ENCODE measurements at places on chromosomes 12 and 14.

DNA sequence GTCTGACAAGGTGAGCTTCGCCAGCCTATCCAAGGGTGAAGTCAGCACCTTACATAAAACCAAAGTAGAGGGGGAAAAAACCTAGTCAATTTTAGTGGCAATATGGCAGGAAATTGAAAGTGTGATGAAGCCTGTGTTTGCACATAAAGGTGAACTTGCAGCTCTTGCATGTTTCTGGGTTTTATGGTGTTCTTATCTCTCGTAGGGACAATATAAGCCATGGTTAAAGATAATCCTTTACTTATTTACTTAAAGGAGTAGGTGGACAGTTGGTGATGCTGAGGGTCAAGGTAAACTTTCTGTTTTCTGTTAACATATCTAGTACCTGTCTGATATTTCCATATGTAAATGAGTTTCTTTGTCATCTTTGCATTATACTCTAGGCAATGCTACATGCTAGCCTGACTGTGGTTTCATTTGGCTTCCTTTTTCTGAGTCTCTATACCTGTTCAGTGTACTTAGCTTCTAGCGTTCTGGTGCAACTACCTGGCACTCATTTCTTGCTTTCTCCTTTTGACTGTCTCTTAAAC lies 32.8 kb downstream of the CCDC91 start:
- DNase-seq = no peak

- no peak for DNase-seq
These were observed 430.3 kb upstream of the PDE3A start for GRCh38 chr12:19938031-19938430.

DNA sequence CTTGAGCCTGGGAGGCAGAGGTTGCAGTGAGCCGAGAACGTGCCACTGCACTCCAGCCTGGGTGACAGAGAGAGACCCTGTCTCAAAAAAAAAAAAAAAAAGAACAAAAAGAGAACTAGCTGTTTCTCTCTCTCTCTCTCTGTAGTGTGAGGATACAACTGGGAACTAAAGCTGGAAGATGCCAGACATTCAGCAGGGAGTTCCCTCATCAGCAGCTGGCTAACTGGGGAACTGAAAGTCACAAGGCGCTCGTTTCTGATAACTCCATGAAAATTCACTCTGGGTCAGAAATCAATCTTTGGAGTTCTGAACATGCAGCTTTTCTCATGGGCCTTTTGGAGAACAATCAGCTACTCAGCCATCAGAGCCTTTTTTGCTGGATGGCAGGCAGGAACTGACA lies 43.5 kb upstream of the MAP1LC3B2 start:
- DNase-seq = no peak

DNA sequence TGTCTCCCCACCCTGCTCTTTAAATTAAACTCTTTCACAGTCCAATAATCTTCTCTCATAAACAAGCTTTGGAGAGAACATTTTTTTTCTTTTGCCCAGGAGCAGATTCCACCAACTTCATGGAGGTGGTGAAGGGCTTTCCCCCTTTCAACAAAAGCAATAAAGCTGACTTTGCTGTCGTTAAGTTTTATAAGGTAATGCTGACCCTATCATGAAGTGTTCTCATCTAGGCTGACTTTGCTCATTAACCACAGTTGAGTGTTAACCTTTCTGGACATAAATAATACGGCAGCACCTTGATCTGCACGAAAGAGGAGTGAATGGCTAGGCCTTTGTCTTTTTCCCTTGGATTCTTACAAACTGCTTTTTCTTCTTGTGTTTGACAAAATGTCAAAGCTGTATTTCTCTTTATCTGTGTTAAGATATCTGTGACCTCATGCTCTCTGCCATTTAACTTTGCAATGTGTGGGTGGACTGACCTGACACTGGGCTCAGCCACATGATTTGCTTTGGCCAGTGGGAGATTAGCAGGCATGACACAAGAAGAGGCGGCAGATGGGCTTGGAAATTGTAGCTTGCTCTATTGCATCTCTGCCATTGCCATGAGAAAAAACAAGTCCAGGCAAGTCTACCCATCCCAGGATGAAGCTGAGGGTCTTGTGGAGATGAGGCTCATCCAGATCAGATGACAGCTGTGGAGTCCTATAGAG lies 470.9 kb upstream of the CCDC196 start:
- DNase-seq = no peak

- no peak for DNase-seq
These were observed 120.2 kb upstream of the RAP1B start for GRCh38 chr12:68490476-68490875.

GRCh38 chr12:49693931-49694444 lies 13.2 kb downstream of the FMNL3 start:
- DNase-seq = no peak

DNA sequence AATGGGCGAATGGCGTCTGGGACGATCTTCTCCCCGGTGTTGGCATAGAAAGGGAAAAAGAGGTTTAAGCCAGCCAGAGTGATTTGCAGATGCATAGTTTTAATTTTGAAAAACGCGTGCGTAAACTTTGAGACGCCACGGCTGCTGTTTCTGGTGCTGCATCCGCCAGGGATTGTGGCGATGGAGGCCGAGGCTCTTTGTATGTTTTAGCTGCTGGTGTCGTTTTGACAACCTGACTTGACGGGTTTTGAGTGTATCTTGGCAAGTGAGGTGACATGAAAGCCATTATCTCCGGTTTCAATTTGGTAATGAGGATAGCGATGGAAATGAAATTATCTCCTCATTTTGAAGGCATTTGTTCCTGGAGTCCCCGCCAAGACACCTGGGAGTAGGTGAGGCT lies 1.6 kb downstream of the PTGDR start:
- no peak for DNase-seq

DNA sequence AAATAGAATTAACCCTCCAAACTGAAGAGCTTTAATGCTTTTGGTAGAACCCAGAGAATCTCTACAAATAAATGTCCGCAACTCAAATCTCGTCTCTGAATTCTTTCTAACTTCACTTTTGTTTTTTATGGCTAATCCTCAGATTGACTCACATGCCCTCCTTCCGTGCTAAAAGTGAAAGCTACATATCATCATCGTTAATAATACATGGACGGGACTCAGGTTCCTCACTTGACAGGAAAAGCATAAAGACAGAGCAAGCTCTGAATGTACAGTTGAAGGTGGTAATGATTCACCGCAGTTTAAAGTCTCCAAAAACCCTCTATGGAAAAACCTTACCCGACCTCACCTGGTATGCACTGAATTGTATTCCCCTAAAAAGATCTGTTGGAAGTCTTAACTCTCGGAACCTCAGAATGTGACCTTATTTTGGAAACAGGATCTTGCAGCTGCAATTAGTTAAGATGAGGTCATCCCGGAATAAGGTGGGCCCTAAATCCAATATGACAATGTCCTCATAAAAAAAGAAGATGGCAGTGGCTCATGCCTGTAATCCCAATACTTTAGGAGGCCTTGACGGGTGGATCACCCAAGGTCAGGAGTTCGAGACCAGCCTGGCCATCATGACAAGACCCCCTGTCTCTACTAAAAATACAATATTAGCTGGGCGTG lies 147.4 kb upstream of the FOXN3 start:
- no peak for DNase-seq

GRCh38 chr14:100165376-100165775 lies 5.9 kb upstream of the DEGS2 start:
- no peak for DNase-seq

GRCh38 chr12:120710031-120710804 lies at the start of gene UNC119B:
TSS of gene UNC119B (plus strand) at chr12:120710458. CDS start at chr12:120710475, 17 bp downstream.
- DNase-seq = peak; percentile 50

DNA sequence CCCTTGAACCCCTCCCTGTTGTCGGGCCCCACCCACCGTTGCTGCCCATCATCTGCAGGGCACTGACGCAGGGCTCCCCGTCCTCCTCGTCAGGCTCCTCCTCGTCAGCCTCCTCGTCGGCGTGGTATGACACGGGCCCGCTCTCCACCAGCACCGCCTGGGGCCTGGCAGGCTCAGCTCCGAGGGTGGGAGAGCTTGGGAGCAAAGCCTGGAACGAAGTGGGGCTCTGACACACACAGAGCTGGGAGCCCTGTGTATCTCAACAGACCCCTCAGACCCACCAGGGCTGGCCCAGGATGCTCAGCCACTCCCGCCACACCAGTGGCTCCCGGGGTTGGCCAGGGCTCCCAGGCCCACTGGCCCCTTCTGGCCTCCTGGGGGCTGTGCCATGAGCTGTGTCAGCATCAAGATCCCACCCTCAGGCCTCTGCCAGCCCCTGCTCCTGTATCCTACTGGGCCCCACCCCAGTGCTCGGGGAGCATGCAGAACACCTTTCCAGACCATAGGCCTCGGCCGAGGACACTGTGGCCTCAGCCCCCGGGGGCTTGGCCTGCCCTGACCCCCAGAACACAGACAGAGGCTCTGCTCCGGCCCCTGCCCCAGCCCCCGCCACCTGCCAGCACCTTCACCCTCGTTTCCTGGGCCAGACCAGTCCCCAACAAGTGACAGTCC lies 30.1 kb upstream of the NUDT14 start:
- DNase-seq = no peak

- no peak for DNase-seq
These were observed 234.1 kb upstream of the PLXNC1 start for GRCh38 chr12:93914281-93914680.

DNA sequence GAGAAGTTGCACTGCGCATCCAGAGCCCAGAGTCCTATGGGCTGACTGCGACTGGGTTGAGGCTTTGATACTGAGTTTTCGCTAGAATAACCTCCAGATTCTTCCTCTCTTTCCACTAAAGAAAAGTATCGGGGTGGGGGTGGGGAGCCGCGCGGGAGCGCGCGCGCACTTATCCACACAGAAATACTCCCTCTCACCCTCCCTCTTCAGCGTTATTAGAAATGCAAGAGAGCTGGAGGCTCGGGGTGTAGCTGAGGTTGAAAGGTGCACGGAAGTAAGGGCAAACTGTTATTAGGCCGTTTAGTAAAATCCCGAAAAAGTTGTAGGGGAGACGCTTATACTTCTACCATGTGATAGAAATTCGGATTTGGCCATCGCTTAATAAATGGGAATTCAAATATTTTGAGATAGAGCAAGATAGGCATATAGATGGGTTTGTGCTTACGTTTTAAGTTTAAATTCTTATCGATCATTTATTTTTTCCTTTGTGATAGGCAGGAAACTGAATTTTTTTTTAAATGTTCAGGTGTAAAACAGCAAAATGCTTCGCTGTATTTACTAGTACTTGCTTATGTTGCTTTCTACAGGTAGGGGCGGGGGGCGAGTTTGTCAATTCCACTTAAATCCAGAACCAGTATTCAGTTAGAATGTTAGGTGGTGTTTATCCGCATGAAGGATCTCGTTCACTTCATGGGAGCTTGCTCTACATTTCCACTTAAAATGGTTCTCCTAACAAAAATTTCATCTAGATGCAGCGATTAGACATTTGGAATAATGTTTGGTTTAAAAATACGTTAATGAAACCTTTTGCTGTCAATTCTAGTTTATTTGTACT lies 1.1 kb downstream of the ARHGAP5 start:
- DNase-seq = no peak

- no peak for DNase-seq
These were observed 60.1 kb downstream of the LRIG3 start for GRCh38 chr12:58860056-58860787.

DNA sequence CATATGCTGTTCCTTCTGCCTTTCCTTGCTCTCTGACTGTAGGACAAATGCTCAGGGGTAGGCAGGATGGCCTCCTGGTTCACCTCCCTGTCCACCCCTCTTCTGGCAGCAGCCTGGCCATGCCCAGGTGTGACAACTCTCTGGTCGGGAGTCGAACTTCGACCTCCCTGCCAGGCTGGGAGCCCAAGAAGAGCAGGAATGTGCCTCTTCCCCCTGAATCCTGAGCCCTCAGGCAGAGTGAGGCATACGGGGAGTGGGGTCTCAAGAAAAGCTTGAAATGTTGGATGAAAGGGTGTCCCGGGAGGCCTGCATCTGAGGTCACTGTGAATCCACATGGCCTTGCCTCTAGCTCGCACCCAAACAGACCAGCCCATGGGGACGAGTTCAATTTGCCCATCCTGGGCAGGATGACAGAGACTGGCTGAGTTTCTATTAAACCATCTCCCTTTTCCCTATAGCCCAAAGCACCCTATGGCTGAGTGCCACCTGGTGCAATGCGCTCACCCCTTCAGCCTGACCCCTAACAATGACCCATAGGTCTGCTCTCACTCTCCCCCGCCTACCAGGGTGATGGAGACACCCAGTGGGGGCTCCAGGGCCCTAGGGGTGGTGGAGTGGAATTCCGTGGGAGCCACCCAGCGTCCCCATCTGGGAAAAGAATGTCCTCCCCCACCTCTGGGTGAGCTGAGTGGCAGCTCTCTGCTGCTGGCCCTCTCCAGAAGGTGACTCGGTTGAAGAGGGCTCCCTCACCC lies 52.9 kb upstream of the DIO3 start:
- DNase-seq = no peak

DNA sequence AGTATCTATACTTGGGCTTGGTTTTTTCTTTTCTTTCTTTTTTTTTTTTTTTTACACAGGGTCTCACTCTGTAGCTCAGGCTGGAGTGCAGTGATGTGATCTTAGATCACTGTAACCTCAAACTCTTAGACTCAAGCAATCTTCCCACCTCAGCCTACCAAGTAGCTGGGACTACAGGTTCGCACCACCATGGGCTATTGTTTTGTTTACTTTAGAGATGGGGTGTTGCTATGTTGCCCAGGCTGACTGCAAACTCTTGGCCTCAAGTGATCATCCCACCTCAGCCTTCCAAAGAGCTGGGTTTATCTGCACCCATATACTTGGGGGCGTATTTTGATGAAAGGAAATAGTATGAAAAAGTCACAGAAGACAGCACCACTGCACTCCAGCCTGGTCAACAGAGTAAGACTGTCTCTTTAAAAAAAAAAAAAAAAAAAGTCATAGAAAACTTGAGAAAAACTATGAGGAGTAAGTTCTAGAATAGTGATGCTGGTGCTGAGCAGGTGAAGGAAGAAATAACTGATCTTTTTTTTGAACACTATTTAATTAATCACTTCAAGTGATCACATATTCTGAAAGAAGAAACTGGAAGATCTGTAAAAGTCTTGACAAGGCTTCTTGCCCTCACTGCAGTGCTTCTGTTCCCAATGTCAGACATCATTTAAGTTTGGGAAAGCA lies 53.8 kb upstream of the NPFF start:
- no peak for DNase-seq

DNA sequence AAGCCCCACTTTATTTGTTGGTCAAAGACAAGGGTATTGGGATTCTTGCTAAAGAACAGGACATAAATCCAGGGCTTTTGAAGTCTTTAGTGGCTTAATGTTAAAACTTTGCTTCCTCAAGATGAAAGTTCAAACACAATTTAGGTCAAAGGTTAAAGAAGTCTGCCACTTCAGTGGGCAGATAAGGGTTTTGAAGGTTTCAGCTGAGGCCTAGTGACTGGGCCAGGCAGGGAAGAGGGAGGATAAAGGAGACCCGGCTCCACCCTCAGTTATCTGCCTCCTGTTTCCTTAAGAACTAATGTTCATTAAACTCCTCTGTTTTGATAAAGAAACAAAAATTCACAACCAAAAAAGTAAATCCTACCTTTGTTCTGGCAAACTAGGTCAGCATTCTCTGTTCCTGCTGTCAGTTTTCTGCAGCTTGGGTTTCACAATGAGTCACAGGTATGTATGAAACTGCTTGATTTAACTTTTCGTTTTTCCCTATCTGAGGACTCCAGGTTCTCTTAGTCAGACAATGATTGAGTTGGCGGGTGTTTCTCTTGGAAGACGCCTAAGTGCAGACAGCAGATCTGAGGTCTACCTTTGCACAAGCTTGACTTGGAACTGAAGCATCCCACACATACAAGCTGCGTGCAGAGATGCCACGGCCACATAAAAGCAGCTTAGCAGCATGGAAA lies 208.3 kb downstream of the EXOC5 start:
- DNase-seq = no peak
